ENCODE measurements at places on chromosomes 11 and 22.

GRCh38 chr11:56910046-56910773, 78.5 kb upstream of the OR5AK2 start:
- no peak for DNase-seq

DNA sequence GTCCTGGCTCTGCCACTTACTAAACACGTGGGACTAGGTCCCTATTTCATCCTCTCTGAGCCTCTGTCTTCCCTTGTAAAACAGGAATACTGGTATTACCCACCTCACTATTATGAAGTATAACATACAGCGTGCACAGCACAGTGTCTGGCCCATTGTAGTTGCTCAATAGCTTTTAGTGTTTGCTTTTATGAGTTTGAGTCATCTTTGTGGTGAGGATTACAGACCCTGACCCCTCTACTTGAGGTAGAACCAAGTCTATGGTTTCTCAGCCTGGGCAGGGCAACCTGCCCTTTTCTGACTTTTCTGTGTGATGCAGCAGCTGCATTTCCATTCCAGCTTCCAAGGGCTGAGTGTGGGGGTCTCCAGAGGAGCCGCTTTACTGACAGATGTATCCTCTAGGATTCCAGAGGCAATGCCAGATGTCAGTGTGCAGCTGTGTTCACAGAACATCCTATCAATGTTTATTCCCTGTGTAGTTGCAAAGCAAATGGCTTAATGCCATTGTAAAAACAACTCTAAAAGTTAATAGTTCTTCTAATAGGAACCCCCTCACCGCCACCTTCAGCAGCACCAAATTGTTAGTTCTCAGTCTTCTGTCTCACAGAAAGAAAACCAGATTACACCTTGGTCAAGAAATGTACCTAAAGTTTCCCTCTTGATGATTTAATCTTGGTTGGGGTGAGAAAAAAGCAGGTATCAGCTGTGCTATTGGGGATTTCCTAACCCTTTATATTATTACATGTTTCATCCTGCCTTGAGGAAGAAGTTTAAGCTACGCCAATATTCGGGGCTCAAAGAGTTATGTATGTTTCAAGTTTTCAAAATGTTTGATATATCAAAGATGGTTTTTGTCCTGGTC, 16.8 kb downstream of the PRR5L start:
- no peak for DNase-seq

DNA sequence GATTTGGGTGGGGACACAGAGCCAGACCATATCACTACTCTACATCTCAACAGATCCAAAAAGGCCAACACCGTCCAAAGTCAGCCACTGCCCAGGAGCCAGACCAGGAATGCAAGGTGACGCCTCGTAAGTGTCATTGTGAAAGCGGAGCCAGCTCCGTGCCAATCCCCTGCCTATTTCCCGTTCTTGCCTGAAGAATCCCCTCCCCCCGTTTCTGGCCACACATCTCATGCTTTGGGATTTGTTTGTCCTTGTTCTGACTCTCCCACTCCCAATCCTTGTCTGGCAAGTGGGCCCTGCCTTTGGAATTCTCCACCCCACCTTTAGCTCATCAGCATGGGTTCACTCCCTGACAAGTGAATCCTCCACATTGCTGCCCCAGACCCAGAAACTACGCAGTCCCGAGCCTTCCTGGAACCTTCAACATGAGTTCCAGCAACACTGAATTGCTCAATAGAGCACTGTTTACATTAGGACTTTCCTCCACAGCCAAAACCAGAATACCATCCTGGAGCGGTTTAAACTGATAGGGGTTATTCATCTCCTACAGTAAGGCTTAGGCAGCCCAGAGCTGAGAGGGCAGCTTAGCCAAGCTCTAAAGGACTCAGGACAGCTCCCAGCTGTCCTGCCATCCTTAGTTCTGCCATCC, 6.0 kb upstream of the SLC35C1 start:
- no peak for DNase-seq

- DNase-seq, result no peak
These were observed 16.8 kb downstream of the EXT2 start for GRCh38 chr11:44112091-44112821.

- no peak for DNase-seq
These were observed 36.2 kb upstream of the CLMP start for GRCh38 chr11:123231256-123231655.

DNA sequence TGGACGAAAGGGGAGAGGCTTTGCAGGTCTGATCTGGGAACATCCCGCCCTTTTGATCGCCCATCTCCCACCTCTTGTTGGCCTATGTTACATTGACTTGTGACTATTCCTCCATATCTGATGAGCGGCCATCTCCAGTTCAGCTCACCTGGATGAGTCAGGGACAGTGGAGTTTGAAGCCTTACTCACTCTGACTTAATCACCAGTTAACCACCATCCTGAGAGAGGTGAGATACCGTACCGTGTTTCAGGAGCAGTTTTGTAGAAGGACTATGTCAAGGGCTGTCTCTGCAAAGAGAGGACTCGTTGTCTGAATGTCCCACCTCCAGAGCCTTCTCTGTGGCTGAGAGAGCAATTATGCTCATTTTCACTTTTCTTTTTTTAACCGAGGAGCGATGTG, 771.7 kb downstream of the NTM start:
- no peak for DNase-seq

DNA sequence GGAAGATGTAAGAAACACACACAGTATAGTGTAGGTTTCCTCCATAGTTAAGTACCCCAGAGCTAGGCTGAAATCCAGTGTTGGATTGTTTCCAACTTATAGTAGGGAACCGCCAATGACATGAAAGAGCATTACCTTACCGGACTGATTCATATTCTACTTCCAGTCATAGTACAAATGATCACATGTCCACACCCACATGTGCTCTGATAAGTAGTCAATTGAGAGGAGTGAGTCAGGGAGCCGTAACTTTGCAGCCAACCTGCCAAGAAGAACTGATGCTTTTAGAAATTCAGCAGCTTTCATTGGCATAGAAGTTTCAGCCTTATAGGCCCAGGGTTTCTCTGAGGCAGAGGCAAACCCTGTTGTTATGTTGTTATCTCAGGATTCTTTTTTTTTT, 240.6 kb downstream of the ETS1 start:
- peak; percentile 47 for DNase-seq

- DNase-seq, result no peak
These were observed 572.2 kb downstream of the TBC1D22A start for GRCh38 chr22:47334601-47335000.

DNA sequence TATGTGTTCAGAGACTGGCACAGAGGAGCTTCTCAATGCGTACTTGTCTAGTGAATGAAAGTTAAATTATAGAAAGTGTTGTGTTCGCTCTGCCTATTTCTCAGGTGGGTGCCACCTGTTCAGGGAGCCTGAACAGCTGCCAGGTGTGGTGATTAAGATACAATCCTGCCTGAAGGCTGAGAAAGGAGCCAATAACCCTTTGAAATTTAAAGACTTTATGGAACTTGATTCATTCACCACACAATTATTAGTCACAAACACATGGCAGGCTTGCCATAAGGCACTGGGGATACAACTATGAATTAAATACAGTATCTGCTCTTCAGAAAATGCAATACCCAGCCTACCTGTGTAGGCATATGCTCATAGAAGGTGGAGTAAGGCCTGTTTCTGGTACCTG, 92.9 kb upstream of the AMOTL1 start:
- no peak for DNase-seq

DNA sequence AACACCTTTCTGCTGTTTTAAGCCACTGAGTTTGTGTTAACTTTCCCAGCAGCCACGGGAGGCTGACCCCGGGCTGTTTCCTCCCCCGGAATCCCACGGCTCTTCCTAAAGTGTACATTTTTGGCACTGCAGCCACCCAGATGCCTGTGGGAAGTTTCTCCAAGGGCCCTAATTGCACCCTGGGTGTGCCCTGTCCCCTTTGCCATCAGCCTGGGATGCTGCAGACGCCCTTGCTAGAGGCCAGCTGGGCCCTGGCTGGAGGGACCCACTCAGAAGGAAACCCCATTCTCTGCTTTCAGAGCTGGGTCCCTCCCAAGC, 883.3 kb downstream of the BRD1 start:
- no peak for DNase-seq

DNA sequence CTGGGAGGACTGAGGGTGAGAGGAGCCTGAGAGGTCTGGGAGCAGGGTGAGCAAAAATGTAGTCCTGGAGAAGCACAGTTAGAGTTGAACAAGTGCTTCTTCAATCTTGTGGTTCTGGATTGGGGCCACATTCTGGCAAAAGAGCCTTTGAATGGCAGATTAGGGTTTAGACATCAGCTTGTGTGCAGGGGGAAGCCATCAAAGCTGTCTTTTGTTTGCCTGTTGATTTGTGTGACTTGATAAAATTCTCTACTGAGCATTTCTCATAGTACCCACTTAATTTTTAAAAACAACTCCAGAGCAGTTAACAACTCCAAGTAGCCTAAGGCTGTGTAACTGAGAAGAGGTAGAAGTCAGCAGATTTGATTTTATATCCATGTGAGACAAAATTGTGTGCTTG, 166.2 kb downstream of the FAT3 start:
- no peak for DNase-seq

DNA sequence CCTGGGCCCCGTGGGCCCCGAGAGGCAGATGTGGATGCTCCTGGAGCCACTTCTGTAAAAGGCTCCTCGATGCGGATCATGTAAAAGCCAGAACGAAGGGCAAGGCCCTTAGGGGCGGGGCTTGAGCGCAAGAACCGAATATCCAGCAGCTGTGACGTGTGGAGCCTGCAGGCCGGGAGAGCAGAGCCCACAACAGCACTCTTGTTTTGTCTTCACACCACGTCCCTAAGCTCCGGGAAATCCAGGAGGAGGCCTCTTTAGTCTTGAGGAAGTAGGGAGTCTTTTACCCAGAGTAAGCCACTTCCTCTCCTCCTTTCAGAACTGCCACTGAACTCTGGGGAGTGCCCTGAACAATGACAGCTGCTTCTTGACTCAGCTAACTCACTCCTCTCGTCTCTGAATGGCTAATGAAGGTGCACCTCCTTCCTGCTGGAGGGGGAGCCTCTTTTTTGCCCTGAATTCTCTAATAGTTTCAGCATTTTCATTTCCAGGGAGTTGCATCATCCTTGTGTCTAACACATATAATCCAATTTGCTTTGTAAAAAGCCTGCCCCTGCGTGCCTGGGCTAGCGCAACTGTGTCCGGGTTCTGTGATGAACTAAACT, 12.5 kb downstream of the L3MBTL2 start:
- DNase-seq, result peak; percentile 10

DNA sequence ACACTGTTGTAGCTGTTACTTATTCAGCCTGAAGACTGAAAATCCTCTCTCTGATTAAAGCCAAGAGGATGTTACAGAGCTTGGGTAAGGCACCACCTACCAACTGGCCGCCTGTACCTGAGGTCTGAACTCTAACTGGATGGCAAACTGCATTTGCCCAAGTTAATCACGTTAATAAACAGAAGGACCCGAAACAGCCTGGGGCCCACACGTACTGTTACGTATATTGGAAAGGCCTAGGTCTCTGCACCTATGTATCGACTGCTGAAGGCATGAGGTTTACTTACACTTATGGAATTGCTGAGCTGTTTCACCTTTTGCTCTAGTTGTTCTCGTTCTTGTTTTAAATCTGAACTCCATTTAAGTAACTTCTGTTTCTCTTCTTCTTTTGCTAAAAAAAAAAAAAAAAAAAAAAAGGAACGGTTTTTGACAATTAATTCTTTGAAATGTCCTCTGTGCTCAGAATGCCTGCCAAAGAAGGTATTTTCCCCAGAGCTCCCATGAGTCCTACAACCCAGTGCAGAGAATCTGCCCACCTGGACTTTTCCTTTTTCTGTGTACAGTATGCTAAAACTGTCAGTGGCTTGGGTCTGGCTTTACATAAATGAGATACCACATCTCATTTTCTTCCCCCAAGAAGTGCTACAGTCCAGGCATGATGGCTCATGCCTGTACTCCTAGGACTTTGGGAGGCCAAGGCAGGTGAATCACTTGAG, 13.1 kb downstream of the LARGE2 start:
- DNase-seq, result no peak

DNA sequence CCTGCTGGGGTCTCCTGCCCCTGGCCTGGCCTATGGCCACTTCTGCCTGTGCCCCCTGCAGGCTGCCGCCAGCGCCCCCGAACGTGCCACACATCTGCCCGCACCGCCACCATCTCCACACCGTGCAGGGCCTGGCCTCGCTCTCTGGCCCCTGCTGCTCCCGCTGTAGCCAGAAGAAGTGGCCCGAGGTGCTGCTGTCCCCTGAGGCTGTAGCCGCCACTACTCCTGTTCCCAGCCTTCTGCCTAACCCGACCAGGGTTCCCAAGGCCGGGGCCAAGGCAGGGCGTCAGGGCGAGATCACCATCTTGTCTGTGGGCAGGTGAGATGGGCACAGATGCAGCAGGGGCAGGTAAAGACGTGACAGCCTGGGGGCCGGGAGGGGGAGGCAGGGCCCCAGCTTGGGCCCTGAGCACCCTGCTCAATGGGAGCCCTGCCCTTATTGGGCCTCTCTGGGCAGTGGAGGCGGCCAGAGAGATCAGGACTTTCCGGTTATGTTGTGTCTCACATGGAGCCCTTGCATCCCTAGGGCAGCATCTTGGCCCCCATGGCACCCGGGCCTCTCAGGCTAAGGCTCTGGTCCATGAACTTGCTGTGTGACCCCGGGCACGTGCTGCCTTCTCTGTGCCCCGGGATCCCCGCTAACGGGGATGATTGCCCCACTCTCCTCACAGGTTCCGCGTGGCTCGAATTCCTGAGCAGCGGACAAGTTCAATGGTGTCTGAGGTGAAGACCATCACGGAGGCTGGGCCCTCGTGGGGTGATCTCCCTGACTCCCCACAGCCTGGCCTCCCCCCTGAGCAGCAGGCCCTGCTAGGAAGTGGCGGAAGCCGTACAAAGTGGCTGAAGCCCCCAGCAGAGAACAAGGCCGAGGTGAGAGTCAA, 18.5 kb downstream of the RELT start:
- DNase-seq, result no peak

DNA sequence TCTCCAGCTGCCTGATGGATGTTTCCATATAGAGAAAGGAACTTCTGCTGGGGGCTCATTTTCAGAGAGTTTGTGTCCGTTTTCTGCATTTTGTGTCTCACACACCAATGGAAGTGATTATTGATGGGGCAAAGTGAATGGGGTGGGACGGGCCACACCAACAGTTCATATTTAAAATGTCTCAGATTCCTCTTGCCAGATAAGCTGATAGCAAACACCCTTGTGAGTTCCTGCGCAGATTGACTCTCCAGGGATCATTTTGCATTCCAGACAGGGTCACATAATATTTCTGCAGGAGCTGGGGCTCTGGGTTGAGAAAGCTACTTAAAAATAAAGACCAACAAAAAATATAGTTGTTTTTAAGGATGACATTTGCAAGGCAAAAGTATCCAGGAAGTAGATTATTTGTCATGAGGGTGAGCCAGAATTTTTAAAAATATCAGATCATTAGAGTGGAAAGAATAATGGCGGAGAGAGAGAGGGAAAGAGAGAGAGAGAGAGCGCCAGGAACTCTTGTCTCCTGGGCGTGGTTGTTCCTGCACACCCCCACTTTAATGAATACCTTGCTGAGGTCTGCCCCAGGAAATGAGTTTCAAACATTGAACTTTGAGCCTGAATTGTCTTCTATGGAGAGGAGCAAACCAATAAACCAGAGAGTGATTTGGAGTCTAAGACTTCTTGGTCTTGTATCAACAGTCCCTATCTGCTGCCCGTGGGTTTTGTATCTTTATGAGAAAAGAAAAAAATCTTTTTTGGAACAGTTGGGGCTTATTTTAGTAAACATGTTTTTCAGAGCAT, 33.3 kb downstream of the MICAL2 start:
- no peak for DNase-seq

GRCh38 chr22:35930933-35931332, 97.7 kb downstream of the RBFOX2 start:
- no peak for DNase-seq

All from stimulated activated CD4-positive, alpha-beta T cell treated with anti-CD3 and anti-CD28 coated beads, Interleukin-4, amount 100 ng/mL, for 4 hours (primary cell).